ENCODE measurements at places on chromosomes 7 and 10.
A peak's percentile ranks its signal among the peaks of the same experiment; 100 is the strongest.

DNA sequence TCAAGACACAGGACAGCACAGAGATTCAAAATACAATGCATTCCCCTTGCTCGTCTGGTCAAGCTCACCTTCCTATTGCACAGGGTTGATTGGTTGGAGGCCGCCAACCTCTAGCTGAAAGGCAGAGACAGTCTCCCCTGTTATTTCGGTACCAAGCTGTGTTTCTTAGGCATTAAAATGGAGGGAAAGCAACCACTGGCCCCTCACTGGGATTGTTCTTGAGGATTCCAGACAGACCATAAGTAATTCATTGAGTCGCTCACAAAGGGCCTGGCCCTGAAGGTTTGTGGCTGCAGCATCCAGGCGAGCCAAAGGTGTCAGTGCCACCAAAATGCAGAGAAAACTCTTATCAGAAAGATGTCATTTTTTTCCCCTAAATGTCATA lies 81.2 kb downstream of the PARP12 start:
- no peak for DNase-seq

- DNase-seq: no peak
Measured at GRCh38 chr10:117610321-117610720, 67.8 kb downstream of the EMX2 start.

DNA sequence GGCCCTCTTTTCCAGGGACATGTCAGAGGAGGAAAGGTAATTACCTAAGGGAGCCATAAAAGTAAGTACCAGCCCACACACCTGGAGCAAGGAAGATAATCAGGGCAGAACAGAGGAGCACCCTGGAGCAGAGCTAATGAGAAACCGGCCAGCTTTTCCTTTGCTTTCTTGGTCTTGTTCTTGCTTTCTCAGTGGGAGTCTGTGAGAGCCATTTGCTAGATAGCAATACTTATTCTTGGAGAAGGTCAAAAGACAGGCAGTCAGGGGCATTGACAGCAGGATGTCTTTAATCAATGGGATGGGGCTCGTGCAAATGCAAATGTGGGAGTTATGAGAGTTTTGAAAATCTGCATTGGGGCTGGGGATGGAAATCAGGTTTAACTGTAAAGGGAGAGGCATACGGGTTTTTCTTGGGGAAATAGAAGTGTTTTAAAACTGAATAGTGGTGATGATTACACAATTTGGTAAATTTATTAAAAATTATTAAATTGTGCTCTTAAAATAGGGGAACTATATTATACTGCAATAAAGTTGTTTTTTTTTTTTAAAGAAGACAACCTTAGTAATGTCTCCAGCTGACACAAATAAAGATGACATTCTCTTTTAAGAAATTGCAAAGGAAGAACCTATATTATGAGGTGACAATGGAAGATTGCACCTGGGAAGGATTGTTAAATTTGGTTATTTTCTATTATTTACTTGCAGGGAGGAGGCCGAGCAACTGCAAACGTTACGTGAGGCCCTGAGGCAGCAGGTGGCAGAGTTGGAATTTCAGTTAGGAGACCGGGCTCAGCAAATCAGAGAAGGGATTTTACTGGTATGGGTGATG lies 35.6 kb upstream of the PPP1R17 start:
- DNase-seq: no peak

GRCh38 chr10:34205452-34205851 lies 609.6 kb downstream of the PARD3 start:
- DNase-seq: no peak

DNA sequence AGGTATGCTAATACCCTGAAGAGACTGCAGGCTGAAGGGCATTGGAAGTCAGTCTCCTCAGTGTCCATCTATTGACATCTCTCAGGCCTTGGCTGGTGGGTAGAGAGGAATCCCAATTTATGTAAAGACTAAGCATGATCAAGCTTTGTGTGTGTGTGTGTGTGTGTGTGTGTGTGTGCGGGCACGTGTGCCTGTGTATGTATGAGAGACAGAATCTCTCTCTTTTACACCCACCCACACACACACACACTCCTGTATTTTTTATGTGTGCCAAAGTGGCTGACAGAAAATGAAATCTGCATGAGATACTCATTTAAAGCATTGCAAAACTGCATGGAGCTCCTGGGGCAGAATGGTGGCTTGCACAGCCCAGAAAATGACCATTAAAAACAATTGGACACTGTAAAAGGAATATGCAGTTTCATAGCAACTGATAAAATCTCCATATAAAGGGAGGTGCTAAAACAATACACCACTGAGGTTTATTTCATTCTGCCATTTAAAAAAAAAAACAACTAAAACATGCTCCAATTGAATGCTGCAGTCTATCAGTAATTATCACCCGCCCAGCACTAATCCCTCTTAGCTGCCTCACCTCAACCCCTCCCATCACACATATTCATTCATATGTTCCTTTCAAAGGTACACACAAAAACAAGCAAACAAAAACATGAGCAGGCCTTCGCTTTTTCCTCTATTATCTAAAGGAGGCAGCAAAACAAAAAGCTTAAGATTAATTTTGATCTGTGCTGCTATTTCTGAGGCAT lies 385.0 kb downstream of the KCNMA1 start:
- DNase-seq: no peak

- no peak for DNase-seq
Measured at GRCh38 chr10:89503652-89504370, 31.6 kb downstream of the SLC16A12 start.

DNA sequence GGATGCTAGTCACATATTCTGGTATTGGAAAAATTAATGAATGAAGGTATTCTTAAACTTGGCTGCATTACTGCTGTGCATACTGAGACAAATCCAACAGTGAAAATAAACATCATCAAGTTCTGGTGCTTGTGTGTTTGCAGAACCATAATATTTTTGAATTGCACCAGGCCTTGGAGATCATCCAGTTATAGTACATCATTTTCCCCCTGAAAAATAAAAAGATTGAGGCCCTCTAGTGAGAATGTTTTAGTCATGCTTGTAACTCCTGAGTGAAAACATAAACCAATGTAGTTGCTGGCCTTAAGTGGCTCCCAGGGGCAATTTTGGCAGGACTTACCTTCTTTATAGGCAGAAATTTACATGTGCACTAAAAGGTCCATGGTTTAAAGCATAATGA lies 218.8 kb upstream of the TMEM229A start:
- peak; percentile 3 for DNase-seq

DNA sequence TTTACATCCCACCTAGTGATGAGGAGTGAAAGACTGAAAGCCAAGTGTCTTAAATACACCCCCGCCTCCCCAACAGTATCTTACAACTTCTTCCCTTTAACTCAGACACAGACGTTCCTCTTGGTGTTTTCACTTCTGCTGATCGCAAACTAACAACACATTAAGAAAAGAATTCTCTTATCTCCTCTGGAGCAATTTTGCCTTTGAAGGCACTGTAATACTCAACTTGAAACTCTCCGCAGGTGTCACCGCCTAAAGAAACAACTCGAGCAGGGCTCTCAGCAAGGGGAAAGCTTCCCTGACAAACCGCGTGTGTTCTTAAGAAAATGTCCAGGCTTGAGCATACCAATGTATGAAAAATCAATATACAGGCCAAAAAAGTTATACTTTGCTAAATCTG lies 452 bp downstream of the SEMA3C start:
- no peak for DNase-seq

DNA sequence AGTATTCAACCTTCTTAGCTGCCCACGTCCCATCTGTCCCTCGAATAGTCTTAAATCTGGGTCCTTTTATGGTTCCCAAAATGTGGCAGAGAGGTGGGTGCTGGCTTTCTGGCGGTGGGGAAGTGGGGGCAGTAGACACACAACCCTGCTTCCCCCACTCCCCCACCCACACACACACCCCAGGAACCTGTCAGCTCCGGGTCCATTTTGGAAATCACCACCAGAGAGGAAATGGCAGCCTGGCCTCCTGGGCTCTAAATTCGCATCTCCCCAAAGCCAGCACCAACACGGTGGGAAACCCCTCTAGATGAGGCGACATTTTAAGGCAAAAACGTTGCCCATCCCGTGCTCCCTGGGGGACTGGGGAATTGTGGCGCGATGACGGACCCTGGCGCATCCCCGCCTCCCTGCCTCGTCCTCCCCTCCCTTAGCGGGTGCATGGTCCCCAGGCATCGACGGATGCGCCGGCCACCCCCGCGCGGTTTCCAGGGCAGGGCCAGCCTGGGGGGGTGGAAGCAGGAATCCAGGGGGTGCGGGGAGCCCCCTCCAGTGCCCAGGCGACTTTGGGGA lies 702 bp downstream of the TMEM130 start:
- no peak for DNase-seq

DNA sequence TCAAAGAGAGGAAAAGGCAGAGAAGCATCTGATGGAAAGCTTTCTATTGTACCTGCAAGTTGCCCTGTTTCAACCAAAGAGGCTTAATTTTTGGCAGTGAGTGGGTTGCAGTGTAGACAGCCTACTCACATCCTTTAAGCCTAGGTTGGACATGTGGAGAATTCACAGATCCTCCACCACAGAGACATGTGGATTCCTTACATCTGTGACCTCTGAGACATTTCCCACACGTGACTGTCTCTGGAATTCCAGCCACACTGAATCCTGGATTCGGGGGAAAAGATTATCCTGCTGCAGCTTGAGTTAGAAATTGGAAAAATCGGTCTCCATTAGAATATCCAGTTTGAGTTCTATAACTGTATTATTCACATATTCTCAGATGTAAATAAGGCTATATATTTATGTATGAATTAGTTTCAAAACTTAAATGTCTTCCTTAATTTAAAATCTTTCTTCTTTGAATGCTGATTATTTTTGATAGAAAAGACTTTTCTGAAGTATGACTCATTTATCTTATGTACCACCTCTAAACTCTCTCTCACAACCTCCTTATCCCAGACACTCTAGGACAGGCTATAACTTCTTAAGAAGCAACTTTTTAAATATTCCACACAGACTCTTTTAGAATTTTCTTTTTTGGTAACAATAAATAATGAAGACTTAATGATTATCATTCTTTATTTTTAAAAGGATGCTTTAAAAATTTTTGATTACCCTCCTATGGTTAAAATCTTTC lies 123.3 kb downstream of the TWIST1 start:
- no peak for DNase-seq

- peak; percentile 82 for DNase-seq
Measured at GRCh38 chr10:131772441-131772840, 128.4 kb upstream of the PPP2R2D start.

- no peak for DNase-seq
Measured at GRCh38 chr7:16592395-16592794, 53.2 kb downstream of the ANKMY2 start.

- DNase-seq: no peak
Measured at GRCh38 chr7:72187179-72187578, 225.0 kb downstream of the CALN1 start.

DNA sequence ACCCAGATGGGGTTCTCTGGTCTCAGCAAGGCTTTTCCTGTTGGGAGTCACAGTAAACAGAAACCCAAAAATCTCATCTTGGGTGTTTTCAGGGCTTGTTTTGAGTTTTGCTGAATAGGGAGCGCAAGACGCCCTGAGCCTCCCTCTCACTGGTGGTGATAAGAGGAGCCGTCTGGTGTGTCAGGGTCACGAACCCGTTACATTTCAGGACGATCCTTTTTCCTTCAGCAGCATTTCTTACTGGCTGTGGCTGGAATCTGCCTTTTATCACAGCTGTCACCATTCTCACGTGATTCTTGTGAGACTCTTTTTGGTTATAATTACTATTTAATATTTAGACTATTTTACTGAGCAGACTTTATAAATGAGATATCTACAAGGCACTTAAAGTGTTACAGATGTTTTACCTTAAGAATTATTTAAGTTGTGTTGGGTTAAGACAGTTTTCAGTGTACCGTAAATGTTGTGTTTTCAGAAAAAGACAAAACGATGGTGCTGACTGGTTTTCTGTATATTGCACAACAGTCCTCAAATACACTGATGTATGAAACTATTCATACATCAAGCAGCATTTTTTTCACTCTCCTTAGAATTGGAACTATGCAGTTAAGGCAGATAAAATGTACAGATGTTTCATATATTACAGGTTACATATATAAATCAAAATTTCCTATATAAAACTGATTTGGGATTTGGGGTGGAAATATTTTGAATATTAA lies 2.2 kb upstream of the GET4 start:
- DNase-seq: no peak

DNA sequence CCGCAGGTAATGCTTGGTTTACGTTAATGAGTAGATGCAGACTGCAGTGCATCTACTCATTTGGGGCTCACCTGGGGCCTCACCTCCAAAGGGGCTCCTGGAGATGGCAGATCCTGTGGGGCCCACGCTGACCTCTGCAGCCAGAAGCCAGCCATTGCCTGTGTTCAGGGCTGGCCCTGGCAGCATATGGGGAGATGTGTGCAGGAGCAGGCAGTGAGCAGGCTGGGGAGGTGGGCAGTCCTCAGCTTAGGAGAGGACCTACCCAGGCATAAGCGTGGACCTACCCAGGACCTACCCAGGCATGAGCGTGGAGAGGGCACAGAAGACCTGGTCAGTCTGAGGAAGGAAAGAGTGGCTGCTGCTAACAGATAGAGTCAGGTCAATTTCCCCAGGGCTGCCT lies 178.5 kb downstream of the PTPRN2 start:
- no peak for DNase-seq

DNA sequence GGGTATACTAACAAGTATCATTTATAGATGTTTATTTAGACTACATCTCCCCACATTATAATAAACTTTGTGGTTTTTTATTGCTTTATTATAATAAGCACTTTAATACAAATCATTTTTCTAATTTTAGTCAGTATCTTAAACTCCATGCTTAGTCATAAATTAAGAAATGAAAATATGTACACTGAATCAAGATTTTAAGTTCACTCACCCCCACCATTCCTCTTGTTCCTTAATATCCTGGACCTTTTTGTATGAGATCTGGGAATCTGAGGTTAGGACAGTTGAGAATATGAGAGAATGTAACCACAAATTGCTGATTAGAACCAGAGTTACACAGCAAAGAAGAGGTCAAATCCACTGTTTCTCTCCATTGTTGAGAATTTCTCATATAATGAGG lies 93.6 kb upstream of the WNT16 start:
- no peak for DNase-seq

DNA sequence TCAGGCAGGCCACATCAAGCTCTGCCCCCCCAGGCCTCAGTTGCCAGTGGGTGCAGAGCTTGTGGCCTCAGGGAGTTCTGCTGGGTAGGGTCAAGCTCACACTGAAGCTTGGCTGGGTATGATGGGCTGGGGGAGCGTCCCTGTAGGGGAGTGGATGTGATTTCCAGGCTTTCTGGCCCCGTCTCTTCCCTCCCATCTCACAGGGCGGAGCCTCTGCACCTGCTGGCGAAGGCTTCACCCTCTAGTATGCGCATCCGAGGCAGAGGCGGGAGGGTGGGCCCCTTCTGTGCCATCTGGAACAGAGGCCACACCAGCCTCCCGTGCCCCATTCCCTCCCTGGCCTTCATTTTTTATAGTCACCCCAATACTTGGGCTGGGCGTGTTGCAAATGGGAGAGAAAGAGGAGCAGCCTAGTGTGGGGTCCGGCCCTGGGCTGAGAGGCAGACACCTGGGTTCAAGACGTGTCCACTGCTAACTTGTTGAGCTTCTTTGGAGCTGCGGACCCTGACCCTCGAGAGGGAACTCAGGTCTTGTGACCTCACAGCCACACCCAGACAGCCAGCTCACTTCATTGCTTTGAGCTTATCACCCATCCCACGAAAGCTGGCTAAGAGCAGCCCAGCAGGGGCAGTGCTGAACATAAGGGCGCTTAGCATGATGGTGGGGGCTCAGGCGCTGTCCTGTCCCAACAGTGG lies 2.3 kb downstream of the AQP1 start:
- no peak for DNase-seq

- DNase-seq: no peak
Measured at GRCh38 chr7:8130663-8131062, 131.3 kb downstream of the ICA1 start.

GRCh38 chr10:108410236-108410635 lies 1245.7 kb upstream of the SORCS1 start:
- no peak for DNase-seq

- DNase-seq: no peak
Measured at GRCh38 chr7:128112018-128112780, 81.0 kb upstream of the LRRC4 start.
